Stimulated activated naive CD8-positive, alpha-beta T cell treated with anti-CD3 and anti-CD28 coated beads, Interleukin-15, amount 100 ng/mL, for 72 hours (primary cell): ENCODE measurements at places on chromosomes 5 and 9.

DNA sequence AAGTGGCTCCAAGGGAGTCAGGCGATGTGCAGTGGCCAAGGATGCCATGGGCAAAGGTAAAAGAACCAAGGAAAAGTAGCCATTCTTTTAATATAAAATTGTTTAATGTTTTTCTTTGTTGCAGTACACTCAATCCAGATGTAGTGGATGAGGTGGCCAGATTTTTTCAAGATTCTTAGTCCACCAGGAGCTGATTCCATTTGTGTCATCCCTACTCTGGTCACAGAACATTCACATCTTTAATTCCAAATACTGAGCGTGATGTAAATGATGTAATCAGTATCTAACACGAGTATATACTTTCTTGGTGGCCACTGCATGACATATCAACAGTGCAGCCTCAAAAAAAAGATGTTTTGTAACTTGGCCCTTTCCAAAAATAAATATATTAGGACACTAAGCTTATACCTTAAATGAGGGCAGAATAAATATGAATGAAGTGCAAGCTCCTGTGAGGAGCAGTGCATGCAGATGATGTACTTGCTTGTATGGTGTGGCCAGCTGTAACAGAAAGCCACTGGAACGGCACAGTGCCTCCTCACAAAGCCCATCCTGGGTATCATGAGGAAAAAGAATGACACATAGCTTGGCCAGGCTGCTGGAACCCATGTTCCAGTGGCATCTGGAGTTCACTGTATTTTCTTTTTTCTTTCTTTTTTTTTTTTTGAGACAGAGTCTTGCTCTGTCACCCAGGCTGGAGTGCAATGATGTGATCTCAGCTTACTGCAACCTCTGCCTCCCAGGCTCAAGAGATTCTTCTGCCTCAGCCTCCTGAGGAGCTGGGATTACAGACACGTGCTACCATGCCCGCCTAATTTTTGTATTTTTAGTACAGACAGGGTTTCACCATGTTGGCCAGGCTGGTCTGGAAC is 6.5 kb upstream of the SPATA24 start:
- no peak for DNase-seq

- no peak for DNase-seq
Measured at GRCh38 chr9:4689021-4689420, 9.7 kb downstream of the CDC37L1 start.

- DNase-seq = peak; percentile 32
Measured at GRCh38 chr5:132486318-132487094, 4.1 kb downstream of the IRF1 start.

DNA sequence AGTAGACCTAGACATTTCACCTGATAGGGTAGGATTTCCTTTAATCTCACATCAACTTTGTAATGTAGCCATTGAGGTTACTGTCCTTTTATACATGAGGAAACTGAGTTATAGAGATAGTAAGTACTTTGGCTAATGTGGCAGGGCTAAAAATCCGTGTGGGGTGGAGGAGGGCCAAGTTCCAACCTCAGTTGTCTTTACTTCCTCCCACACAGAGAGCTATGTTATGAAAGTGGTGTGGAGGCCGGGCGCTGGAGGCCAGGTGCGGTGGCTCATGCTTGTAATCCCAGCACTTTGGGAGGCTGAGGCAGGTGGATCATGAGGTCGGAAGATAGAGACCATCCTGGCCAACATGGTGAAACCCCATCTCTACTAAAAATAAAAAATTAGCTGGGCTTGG is 173.3 kb downstream of the PALM2AKAP2 start:
- DNase-seq = no peak

- no peak for DNase-seq
Measured at GRCh38 chr9:130662099-130662969, 2.1 kb upstream of the PRDM12 start.

DNA sequence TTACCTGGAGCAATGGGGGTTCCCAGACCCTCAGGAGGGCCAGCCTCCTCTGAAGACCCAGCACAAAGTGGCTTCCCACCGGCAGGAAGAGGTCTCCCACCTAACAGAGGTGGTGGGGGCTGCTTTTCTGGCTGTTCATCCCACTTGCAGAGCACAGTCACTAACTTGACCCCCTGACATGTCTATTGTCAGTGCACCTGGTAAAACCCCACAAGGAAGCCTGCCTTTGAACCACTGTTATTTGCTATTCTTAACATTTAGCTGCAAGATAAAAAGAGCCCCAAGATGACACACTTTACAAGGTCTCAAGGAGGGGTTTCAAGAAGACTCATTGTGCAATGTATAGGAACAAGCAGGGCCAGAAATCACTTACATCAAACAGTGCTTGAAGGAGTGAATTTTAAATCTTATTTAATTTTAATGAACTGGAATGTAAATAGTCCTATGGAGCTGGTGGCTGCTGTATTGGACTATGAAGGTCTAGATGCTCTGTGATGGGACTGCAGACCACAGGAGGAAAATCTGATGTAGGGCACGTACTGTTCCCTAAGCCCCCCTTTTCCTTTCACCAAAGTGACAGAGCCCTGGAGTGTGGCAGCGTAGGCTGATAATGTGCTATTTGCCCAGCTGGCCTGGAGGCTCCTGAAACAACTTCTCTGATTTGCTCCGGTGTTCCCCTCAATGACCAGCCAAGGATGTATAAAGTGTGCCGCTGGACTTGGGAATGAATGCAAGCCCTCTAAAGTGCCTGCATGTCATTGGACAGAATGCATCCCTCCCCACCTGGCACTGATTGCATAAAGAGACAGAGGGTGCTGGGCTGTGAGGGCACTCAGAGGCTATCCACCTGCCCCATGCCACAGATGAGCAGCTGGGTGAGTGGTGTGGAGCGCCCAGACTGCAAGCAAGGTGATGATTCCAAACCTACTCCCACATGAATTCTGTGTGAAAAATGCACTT is 80.2 kb downstream of the PTPN3 start:
- no peak for DNase-seq

DNA sequence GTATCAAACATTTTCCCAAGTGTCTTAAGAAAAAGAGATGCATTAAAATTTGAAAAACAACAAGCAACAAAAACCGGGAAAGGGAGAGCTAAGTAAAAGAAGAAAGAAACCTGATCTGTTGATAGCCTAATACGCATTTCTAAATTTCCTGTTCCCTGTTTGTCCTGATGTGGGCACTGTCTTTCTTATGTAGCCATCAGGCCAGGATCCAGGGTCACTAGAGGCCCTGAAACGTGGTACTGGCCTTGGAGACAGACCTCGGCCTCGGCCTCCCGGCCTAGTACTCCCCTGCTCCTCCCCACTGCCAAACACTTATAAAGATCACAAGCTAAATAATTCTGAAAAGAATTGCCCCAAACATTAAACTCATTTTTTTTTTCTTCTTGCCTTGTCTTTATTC is 547.2 kb downstream of the IRX1 start:
- no peak for DNase-seq

DNA sequence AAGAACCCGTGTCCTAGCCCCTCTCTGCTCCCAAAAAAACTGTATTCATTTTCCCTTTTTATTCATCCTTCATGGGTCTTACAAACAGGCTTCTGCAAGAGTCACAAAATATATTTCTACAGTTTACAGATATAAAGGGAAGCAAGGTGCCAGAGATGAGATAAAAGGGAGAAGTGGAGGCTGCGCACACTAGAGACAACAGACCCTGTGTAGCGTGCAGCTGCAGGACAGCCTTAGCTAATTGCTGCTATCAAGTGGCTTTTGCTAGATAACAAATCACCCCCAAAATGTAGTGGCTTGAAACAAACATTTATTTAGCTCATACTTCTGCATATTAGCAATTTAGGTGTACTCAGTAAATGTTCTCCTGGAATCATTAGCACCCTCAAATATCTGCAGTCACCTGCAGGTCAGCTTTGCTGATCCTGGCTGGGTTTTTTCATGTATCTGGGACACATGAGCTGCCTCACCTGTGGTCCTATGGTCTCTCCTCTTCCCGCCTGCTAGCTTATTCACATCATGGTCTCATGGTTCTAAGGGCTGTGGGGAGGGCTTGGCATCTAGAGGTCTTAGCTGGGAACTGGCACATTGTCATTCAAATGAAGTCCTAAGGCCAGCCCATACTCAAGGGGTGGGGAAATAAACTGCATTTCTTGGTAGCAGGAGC is 29.4 kb downstream of the ARHGEF37 start:
- no peak for DNase-seq
